Uterus (tissue), 4 donors: ENCODE measurements at places on chromosomes 12 and 14. TPM values are rescaled to one million over a fixed set of nuclear protein-coding genes. Genes with fewer than 3 reads are reported as not detected.

Gene AICDA
- not detected for total RNA-seq

GRCh38 chr14:39033371-39033770, 69.7 kb downstream of the SEC23A start:
- DNase-seq: no peak

GRCh38 chr14:100155756-100156616, 3.5 kb downstream of the DEGS2 start:
- no peak for DNase-seq

- no peak for DNase-seq
Observed at GRCh38 chr14:90830931-90831701, 14.9 kb upstream of the TTC7B start.
